ENCODE measurements at places on chromosomes 2 and 18. TPM values are rescaled to one million over a fixed set of nuclear protein-coding genes. Genes with fewer than 3 reads are reported as not detected.

Gene LANCL1
- total RNA-seq: 35.9 TPM

Gene C2orf92
- total RNA-seq: 6.9 TPM

Gene FBXO41
- total RNA-seq: 21.5 TPM

DNA sequence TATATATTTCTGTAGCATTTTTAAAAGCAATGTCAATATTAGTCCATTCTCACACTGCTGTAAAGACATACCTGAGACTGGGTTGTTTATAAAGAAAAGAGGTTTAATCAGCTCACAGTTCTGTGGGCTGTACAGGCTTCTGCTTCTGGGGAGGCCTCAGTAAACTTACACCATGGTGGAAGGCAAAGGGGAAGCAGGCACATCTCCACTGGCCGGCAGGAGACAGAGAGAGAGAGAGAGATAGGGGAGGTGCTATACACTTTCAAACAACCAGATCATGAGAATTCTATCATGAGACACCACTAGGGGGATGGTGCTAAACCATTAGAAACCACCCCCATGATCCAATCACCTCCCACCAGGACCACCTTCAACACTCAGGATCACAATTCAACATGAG is 43.1 kb downstream of the CHMP3 start:
- no peaks in the 10 kb centered on the region for H3K4me1 ChIP-seq
- no peak overlapping the region for H3K4me3 ChIP-seq
- no peak overlapping the region for H3K27ac ChIP-seq
- peaks cover 2% of the 10 kb centered on the region for H3K36me3 ChIP-seq

- no peaks in the 10 kb centered on the region for H3K27me3 ChIP-seq
- no peaks in the 10 kb centered on the region for H3K36me3 ChIP-seq
- peaks cover 18% of the 10 kb centered on the region for H3K4me1 ChIP-seq
- no peak for DNase-seq
Measured at GRCh38 chr2:203656522-203657287, 49.7 kb upstream of the CD28 start.

DNA sequence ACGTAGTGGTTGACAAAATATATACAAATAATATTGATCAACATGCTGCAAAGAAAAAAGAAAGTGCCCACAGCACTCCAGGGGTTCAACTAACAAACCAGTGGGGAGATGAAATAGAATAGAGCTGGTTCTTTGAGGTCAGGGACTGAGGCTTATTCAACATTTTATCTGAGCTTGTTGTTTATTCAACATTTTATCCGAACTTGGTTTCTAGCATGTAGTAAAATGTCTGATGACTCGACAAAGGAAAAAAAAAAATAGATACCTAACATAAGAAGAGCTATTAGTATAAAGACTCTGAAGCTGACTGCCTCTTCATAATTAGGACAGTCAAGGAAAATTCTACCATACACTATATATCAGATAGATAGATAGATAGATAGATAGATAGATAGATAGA is 440.9 kb downstream of the NRXN1 start:
- no peaks in the 10 kb centered on the region for H3K4me1 ChIP-seq
- no peaks in the 10 kb centered on the region for H3K27me3 ChIP-seq
- H3K36me3 ChIP-seq: no peaks in the 10 kb centered on the region
- no peak overlapping the region for H3K27ac ChIP-seq
- DNase-seq: no peak
- no peak overlapping the region for H3K4me3 ChIP-seq

- no peaks in the 10 kb centered on the region for H3K36me3 ChIP-seq
- H3K4me3 ChIP-seq: no peak overlapping the region
- H3K4me1 ChIP-seq: no peaks in the 10 kb centered on the region
- no peak for DNase-seq
Measured at GRCh38 chr2:79619976-79620375, 107.1 kb downstream of the CTNNA2 start.

- peaks cover 16% of the 10 kb centered on the region for H3K4me1 ChIP-seq
- H3K4me3 ChIP-seq: peak overlapping the region; percentile 87
- H3K36me3 ChIP-seq: peaks cover 5% of the 10 kb centered on the region
- H3K27me3 ChIP-seq: peaks cover 13% of the 10 kb centered on the region
Measured at GRCh38 chr2:30446602-30447148, 371 bp upstream of the LCLAT1 start.
